ENCODE measurements at places on chromosomes 3 and 15. TPM values are rescaled to one million over a fixed set of nuclear protein-coding genes. Genes with fewer than 3 reads are reported as not detected.

Gene LPP
- 23.5 TPM for polyA plus RNA-seq

Gene SAXO2
- 1.9 TPM for polyA plus RNA-seq

Gene ZNF660
- 0.07 TPM for polyA plus RNA-seq

Gene SLC2A2
- polyA plus RNA-seq, result not detected

Gene TMEM212
- polyA plus RNA-seq, result not detected

Gene LTK
- 7.3 TPM for polyA plus RNA-seq

Gene HTR3E
- not detected for polyA plus RNA-seq

Gene CNTN6
- polyA plus RNA-seq, result not detected

Gene CCNDBP1
- polyA plus RNA-seq, result 204 TPM

Gene TLR9
- polyA plus RNA-seq, result 0.16 TPM

Gene NRROS
- polyA plus RNA-seq, result 3.5 TPM

Gene LRRC34
- polyA plus RNA-seq, result 0.33 TPM

Gene SLC28A1
- not detected for polyA plus RNA-seq

Gene QTRT2
- 10.8 TPM for polyA plus RNA-seq

Gene CCDC39
- polyA plus RNA-seq, result not detected

Gene PAQR5
- not detected for polyA plus RNA-seq

DNA sequence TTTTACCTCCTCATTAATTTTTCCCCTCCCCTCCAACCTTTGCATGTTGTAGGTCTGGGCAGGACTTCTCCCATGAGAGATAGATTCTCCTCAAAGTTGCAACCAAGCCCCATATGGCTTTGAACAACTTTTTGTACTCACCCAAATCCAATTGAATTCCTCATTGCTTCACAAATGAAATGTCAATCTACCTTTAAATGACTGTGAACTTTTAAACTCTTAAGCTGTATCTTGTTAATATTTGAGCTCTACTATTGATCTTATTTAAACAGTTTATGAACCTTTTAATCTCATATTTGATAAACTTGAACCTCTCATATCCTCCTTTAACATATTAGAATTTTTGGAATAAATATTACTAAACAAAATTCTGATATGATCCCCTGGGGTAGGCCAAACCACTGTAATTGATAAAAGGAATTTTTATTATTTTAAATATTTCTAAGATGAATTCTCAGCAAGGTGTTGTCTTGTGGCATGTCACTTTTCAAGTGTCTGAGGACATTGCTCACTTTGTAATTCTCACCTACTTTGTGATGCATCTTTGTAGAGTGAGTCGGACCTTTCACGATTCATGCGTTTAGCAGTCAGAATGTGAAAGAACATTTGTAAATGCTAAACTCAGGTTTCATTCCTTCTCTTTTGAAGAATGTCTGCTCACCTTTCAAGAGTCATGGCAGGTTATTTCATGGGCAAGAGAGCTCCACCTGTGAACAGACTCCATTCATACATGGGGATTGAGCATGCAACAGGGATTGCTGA is 23.4 kb upstream of the GREM1 start:
- no peak for DNase-seq

GRCh38 chr15:81117136-81117535 is 16.9 kb upstream of the CFAP161 start:
- no peak for DNase-seq

- DNase-seq, result no peak
Measured at GRCh38 chr15:46556559-46557379, 921.9 kb downstream of the SQOR start.

GRCh38 chr15:72771329-72771725 is 12.2 kb downstream of the ADPGK start:
- DNase-seq, result no peak

GRCh38 chr3:172287937-172288477 is 160.2 kb downstream of the GHSR start:
- DNase-seq, result no peak

- peak; percentile 46 for DNase-seq
Measured at GRCh38 chr15:59247364-59247763, 40.7 kb downstream of the LDHAL6B start.

GRCh38 chr3:193783166-193783896 is 190.3 kb downstream of the OPA1 start:
- no peak for DNase-seq

GRCh38 chr3:64716110-64716710 is 28.4 kb upstream of the ADAMTS9 start:
- no peak for DNase-seq

DNA sequence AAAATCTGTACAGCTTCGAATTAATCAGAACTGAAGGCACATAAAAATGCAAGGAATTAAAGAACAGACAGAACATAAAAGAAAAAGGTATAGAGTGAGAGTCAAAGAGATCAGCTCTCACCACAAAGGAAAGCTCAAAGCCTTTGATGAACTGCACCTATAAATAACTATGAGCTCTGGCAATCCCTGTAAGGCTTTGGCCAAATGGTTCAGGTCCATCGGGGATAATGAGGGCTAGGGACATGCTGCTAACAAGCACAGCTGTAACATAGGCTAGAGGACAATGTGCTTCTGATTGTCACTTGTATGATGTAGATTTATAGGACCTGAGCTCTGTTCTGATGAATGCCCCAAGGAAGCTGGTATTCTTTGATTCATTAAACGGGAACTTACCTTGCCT is 113.9 kb upstream of the MRPL3 start:
- no peak for DNase-seq

- no peak for DNase-seq
Measured at GRCh38 chr15:55694652-55695150, 48.3 kb downstream of the PRTG start.

- DNase-seq, result no peak
Measured at GRCh38 chr3:45318689-45319088, 69.7 kb upstream of the LARS2 start.

- no peak for DNase-seq
Measured at GRCh38 chr3:167705840-167706239, 28.9 kb downstream of the PDCD10 start.

- DNase-seq, result no peak
Measured at GRCh38 chr3:184002469-184002868, 15.2 kb downstream of the ABCC5 start.

DNA sequence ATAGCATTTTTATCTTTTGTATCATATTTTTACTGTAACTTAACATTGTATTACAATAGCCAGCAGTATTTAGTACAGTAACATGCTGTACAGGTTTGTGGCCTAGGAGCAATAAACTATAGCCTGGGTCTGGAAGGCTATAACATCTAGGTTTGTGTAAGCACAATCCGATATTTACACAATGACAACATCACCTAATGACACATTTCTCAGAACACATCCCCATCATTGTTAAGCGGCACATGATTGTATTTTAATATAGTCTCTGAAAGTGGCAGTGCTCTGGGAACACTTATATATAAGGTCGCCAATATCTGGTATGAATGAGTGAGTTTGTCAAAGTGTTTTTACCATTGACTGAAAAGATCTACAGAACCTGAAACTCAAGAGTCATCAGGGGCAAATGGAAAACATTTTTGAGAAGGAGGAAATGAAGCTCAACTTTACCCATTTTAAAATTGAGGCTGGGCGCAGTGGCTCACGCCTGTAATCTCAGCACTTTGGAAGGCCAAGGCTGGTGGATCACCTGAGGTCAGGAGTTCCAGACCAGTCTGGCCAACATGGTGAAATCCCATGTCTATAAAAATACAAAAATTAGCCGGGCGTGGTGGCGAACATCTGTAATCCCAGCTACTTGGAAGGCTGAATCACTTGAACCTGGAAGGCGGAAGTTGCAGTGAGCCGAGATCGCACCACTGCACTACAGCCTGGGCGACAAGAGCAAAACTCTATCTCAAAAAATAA is 38.8 kb upstream of the TNFSF10 start:
- no peak for DNase-seq

GRCh38 chr15:48515500-48515899 is 130.0 kb downstream of the FBN1 start:
- no peak for DNase-seq

GRCh38 chr15:60673918-60674558 is 195.1 kb upstream of the ICE2 start:
- no peak for DNase-seq

- DNase-seq, result no peak
Measured at GRCh38 chr15:78368651-78369050, 28.5 kb downstream of the CRABP1 start.

DNA sequence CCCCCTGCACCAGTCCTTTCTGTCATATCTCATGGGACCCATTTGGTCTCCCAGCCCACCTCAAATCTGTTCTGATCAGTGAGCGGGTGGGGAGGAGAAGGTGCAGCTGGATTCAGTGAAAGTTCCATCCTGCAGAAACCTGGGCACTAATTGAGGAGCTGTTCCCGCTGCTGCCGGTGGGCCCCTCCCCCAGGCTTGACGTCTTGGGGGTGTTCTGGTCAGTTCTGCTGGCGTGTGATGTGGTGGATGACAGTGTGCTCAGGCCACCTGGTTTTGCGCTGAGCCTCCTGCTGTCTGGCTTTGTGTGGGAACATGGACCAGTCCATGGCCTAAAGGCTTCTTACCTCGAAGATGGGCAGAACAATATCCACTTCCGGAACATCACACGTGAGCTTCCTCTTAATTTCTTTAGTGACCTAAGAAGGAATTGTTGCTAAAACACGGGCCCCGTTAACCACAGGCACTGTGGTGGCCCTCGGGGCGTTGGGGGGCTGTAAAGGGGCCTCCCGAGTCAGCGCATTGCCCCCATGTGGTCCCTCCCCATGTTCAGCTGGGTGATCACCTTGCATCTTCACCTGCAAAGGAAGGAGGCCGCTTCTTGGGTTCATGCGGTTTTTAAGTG is 59.7 kb downstream of the RGMA start:
- no peak for DNase-seq

DNA sequence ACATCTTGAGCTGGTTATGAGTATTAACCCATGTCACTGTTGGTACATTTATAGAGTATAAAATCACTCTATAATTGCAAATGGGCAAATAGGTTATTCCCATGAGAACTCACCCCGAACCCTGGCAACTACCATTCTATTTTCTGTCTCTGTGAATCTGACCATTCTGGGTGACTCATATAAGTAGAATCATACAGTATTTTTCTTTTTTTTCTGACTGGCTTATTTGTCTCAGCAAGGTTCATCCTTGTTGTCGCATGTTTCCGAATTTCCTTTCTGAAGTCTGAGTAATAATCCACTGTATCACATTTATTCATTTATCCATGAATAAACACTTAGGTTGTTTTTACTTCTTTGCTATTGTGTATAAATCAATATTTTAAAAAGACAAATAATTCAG is 59.9 kb upstream of the CHRM5 start:
- DNase-seq, result no peak

DNA sequence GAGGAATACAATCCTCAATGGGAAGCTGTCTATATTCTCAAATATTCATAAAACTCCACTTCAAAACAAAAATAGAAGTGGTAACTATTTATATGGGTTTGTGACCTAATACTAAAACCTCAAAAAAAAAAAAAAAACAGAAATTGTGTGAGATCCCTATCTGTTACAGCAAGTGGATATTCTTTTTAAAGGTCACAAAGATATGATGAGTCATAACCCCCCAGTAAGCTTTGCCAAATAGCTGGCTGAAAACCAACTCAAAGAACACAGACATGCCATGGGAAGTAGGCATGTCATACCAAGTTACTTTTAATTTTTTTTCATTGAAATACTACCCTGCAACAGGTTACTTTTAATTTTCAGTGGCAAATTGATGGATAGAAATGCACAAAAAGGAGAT is 62.5 kb downstream of the CBLB start:
- no peak for DNase-seq

GRCh38 chr15:82571722-82572222 is 31.5 kb upstream of the RPS17 start:
- no peak for DNase-seq

GRCh38 chr3:113516115-113516505 is 1.2 kb upstream of the SPICE1 start:
- no peak for DNase-seq

- no peak for DNase-seq
Measured at GRCh38 chr3:140816372-140817195, 125.1 kb upstream of the SLC25A36 start.

DNA sequence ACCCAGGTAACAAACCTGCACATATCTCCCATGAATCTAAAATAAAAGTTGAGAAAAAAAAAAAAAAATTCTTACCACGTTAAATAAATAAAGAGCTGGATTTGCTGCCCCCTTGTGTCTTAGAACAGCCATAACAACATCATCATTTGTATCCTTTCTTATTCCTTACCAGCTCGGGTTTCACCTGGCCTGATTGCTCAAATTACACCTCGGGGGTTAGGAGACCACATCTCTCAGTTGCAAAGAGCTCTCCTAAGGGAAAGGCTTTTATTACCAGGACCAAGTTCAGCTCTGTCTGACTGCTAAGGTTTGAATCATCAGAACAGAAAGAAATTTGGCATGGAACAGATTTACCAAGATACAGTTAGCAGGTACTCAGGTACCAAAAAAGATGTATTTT is 25.8 kb upstream of the RPL39L start:
- peak; percentile 53 for DNase-seq

- no peak for DNase-seq
Measured at GRCh38 chr3:194622621-194623340, 10.4 kb downstream of the TMEM44 start.

GRCh38 chr15:74904190-74904805 is 2.4 kb downstream of the FAM219B start:
- no peak for DNase-seq

DNA sequence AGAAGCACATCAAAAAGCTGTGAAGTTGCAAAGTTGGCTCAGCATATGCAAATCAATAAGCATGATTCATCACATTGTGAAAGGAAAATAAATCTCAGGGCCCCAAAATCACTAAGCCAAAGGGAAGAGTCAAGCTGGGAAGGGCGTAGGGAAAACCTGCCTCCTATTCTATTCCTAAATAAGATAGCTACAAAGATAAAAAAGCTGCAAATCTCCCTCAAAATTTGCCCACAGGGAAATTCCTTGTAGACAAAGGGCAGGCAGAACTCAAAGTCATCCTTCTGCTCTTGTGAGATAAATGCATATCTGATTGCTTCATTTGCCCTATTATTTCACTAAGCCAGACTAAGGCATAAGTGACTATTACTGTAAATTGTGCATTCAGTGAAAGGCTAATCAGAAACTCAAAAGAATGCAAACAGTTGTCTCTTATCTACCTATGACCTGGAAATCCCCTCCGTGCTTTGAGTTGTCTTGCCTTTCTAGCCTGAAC is 30.5 kb upstream of the CCNL1 start:
- no peak for DNase-seq

- DNase-seq, result no peak
Measured at GRCh38 chr3:189305412-189305811, 133.6 kb downstream of the TPRG1 start.

- no peak for DNase-seq
Measured at GRCh38 chr3:33008282-33008681, 56.8 kb downstream of the CCR4 start.

- DNase-seq, result no peak
Measured at GRCh38 chr3:58355179-58355578, 22.5 kb downstream of the PXK start.

DNA sequence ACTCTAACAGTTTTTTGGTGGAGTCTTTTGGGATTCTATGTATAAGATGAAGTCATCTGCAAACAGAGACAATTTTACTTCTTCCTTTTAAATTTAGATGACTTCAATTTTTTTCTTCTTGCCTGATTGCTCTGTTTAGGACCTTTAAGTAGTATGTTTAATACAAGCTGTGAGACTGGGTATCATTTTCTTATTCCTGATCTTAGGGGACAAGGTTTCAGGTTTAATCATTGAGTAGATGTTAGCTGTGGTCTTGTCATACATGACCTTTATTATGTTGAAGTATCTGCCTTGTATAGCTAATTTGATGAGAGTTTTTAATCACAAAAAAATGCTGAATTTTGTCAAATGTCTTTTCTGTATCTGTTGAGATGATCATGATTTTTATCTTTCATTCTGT is 20.6 kb downstream of the GRM2 start:
- no peak for DNase-seq

GRCh38 chr15:27694506-27695087 is 404.5 kb downstream of the OCA2 start:
- DNase-seq, result no peak
